ENCODE measurements at places on chromosomes 4 and X.

- DNase-seq: no peak
Measured at GRCh38 chr4:37862961-37863360, 27.9 kb upstream of the TBC1D1 start.

GRCh38 chr4:152836936-152837335, 57.2 kb downstream of the ARFIP1 start:
- DNase-seq: no peak

DNA sequence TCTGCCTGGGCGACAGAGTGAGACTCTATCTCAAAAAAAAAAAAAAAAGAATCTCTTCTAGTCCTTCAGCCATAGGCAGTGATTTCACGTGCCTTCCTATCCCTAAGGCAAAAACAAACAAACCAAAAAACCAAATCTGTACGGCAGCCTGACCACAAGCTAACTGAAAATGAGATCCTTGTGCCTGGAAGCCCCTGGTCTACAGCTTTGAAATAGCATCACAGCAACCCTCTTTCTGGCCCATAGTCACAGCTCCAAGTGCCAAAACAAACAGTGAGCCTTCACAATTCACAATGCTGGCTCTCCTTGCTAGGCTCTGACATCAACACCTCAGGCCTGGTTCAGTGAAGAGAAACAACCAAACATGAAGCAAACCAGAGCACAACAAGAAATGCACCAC, 46.1 kb downstream of the TMEM150C start:
- no peak for DNase-seq

DNA sequence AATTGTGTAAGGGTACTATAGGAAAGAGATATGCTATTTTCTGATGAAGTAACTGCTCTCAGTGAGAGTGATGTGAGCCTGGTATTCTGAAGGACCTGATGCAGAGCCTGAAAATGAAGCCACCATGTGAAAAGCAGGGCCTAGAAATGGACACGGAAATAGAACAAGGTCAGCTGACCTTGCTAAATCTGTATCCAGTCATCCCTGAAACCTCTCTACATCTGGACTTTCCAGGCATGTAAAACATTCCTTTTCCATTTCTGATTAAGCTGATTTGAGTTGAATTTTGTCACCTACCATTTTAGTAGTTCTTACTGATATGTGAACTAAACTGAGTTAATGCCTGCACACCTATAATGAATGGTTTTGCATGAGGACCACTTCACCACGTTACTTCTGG, 72.4 kb upstream of the NEIL3 start:
- no peak for DNase-seq

DNA sequence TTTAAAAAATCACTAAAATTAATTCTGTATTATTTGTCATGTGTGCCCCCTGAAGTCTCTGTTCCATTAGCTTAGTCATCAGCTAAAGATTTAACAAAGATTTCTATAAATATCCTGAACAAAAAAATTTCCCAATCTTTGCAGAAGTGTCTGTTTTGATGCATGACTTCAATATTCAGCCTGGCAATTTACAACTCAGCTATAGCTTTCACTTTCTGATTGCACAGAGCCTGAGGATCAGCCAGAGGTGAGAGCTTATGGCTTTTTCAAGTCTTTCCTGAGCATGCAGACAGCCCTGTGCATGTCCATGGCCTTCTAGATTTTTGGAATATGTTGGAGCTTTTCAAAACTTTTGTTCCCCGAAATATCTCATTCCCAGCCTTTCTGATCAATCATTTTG, 420.1 kb downstream of the ZNF674 start:
- DNase-seq: no peak

GRCh38 chr4:138086611-138087041, 155.5 kb downstream of the SLC7A11 start:
- no peak for DNase-seq

DNA sequence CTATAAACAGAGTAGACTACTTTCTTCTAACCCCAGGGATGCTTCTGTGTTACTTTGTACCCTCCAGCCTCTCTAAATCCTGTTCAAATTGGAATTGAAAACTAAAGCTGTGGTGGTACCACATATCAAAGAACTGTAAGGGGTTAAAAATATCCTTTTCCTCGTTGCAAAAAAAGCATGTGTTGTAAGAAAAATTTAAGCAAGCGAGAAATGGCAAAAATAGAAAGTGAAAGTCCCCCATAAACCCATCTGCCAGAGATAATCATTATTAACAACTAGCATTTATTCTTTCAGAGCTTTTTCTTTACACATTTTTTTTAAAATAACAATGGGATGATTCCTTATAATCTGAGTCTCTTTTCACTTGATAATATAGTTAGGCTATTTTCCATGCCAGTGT, 40.6 kb downstream of the TMEM164 start:
- no peak for DNase-seq

Data from osteocyte (in vitro differentiated cells).